Thyroid gland (tissue), 4 donors: ENCODE measurements at places on chromosomes 13 and 19.

- peaks cover 21% of the 10 kb centered on the region for H3K4me1 ChIP-seq
- no peak for DNase-seq
- no peak overlapping the region for H3K27ac ChIP-seq
- H3K4me3 ChIP-seq, result no peak overlapping the region
- H3K27me3 ChIP-seq, result no peaks in the 10 kb centered on the region
These were observed 8.0 kb upstream of the GPR183 start for GRCh38 chr13:99315186-99315585.

DNA sequence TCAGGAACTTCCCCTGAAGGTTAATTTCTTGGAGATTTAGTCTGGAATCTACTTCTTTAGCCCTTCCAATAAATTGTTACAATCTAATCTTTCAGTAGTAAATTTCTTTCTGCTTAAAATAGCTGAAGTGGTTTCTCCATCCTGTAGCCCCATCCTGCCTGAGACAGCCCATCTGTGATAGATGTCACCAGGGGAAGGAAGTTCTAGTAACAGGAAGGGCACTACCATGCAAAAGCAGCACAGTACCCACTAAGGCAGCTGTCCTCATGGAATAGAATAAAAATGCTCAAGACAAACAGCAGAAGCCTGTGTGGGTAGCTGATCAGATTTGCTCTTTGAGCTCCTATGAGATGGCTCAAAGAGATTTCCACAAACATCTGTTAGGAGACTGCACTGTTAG is 1036.5 kb downstream of the SLITRK5 start:
- no peaks in the 10 kb centered on the region for H3K27me3 ChIP-seq
- H3K27ac ChIP-seq, result no peak overlapping the region
- no peak for DNase-seq
- H3K36me3 ChIP-seq, result no peaks in the 10 kb centered on the region
- no peak overlapping the region for H3K4me3 ChIP-seq

- no peaks in the 10 kb centered on the region for H3K36me3 ChIP-seq
- no peak overlapping the region for H3K4me3 ChIP-seq
- no peak overlapping the region for H3K27ac ChIP-seq
These were observed 7.7 kb upstream of the LRG1 start for GRCh38 chr19:4547303-4548237.

DNA sequence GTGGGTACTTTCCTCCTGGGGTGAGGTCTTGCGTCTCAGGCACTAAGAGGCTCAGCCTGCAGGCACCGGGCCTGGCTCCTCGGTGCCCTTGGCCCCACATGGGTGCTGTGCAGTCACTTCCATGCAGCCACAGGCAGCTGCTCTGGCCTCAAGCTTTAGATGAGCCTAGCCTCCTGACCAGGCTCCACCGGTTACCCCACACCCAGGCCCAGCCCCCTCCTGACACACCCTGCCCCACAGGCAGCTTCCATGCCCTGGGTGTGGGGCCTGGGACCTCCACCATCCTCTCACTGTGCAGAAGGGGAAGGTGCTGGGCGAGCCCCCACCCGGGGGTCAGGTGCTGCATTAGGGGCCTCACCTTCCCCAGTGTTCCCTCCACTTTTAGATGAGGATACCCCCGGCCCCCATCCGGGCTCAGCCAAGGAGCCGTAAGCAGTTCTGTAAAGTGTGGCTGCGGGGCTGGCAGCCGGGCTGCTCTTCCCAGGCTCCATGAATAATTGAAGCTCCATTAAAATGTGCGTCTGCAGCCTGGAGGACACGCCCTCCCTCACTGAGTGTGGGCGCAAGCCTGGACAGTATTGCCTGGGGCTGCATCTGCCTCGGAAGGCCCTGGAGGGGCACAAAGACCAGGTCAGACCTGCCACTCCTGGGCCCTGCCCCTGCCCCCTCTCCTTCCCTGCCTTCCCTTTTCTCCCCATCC is 72.5 kb upstream of the KCTD15 start:
- no peaks in the 10 kb centered on the region for H3K27me3 ChIP-seq
- H3K27ac ChIP-seq, result no peak overlapping the region
- no peak for DNase-seq
- H3K4me3 ChIP-seq, result no peak overlapping the region

DNA sequence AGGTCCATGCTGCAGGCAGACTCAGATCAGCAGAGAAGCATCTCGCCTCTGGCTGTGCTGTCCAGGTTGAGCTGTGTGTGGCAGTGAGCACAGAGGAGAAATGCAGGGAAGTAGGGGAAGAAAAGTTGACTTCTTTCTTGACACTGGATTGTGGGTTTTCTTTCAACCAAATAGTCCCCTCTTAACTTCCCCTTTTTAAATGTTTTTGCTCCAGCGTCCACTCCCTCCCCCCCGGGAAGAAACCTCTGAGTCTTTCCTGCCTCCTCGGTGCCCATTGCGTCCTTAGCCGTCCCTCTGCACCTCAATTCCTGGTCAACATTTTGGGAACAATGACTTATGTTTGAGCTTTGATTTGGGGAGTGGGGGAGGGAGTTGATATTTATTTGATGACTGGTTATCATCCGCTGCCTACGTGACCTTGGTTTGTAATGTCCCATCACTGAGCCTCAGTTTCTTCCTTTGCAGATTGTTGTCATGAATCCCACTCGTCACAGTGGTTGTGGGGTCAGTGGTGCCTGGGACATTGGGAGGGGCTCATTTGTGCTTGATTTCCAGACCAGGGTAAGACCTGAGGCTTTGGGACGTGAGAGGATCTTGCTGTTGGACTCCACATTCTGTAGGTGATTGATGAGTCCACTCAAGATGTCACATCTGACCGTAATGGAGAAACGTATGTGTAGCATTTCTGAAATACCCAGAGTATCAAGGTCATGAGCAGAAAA is at the start of gene LILRB2:
TSS of gene LILRB2 (minus strand) at position 104 of the 722 bp plus-strand sequence. CDS start 614 bp downstream, outside the sequence.
- H3K36me3 ChIP-seq, result no peaks in the 10 kb centered on the region
- no peak for DNase-seq
- no peak within 1 kb of the TSS for H3K27ac ChIP-seq
- no peak within 1 kb of the TSS for H3K4me3 ChIP-seq
- no peaks in the 10 kb centered on the region for H3K4me1 ChIP-seq
- H3K27me3 ChIP-seq, result no peaks in the 10 kb centered on the region

DNA sequence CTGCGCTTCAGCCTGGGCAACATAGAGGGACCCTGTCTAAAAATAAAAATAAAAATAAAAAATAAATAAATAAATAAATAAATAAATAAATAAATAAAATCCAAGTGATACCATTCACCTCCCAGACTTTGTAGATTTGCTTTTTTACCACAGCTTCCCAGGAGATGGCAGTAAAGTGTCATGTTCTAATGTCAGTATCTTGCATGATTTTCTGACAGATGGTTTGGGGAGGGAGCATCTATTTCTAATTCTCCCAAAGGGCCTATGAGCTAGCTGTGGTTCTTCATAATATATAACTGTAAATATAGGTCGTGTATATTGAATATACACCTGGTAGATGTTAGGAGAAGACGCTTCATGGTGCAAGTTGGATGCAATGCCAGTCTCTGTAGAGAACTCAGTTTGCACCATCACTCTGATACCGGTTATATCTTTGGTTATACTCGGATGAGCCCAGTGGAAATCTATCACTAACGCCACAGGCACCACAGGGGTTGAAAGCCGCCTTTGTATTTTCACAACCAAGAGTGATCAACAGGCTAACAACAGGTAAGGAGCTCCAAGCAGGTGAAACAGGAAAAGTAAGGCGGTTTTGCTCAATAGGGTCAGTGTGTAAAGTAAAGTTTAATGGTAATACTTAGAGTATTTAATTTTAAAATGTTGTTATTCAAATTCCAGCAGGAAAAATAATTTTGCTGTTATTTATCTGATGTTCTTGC is 13.9 kb downstream of the APLP1 start:
- peak; percentile 28 for DNase-seq
- H3K36me3 ChIP-seq, result no peaks in the 10 kb centered on the region
- H3K27me3 ChIP-seq, result no peaks in the 10 kb centered on the region
- H3K4me1 ChIP-seq, result no peaks in the 10 kb centered on the region
- H3K4me3 ChIP-seq, result no peak overlapping the region

GRCh38 chr13:39200249-39200910 is 162.1 kb downstream of the NHLRC3 start:
- no peak overlapping the region for H3K4me3 ChIP-seq
- no peaks in the 10 kb centered on the region for H3K4me1 ChIP-seq
- DNase-seq, result peak; percentile 12
- H3K27ac ChIP-seq, result no peak overlapping the region
- H3K27me3 ChIP-seq, result no peaks in the 10 kb centered on the region

- no peak for DNase-seq
- no peak overlapping the region for H3K27ac ChIP-seq
These were observed 228.3 kb upstream of the IRS2 start for GRCh38 chr13:110014719-110015118.

DNA sequence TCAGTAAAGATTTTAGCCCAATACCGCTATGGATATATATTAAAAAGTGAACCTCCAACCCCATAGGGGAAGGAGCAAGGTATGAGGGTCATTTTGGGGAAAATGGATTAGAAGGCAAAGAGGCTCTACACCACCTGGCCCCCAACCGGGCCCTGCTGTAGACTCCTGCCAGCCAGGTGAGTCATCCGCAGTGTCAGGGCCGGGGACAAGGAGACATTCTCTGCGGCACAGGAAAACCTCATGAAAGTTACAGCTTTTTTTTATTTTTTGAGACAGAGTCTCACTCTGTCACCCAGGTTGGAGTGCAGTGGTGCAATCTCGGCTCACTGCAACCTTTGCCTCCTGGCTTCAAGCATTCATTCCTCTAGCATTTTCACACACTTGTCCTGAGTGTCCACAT is 32.0 kb downstream of the ZFR2 start:
- no peaks in the 10 kb centered on the region for H3K27me3 ChIP-seq
- no peaks in the 10 kb centered on the region for H3K4me1 ChIP-seq
- H3K4me3 ChIP-seq, result no peak overlapping the region
- no peaks in the 10 kb centered on the region for H3K36me3 ChIP-seq
- no peak overlapping the region for H3K27ac ChIP-seq

DNA sequence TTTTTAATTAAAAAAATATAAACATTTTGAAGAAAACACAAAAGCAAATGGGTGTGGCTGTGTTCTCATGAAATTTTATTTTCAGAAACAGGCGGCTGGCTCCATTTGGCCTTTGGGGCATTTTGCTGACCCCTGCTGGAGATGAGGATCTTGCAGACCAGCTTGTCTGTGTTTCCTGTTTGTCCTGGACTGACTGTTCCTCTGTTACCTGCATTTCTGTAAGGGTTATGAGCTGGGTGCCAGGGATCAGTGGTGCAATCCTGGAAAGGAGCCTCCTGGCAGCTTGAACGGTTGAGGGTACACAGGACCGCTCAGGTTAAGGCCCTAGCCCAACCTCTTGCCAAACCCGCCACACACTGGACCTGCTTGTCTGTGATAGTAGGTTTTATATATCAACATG is 49.9 kb downstream of the ZNF787 start:
- H3K27ac ChIP-seq, result no peak overlapping the region
- H3K4me1 ChIP-seq, result peaks cover 7% of the 10 kb centered on the region
- H3K27me3 ChIP-seq, result no peaks in the 10 kb centered on the region
- H3K4me3 ChIP-seq, result no peak overlapping the region
- no peaks in the 10 kb centered on the region for H3K36me3 ChIP-seq

- no peaks in the 10 kb centered on the region for H3K27me3 ChIP-seq
- no peak overlapping the region for H3K4me3 ChIP-seq
- no peak for DNase-seq
- no peaks in the 10 kb centered on the region for H3K36me3 ChIP-seq
These were observed 55.6 kb upstream of the KL start for GRCh38 chr13:32960626-32961025.

GRCh38 chr13:48653472-48653939 is at the start of gene CYSLTR2:
CYSLTR2 (plus strand) TSS chr13:48653929; CDS start chr13:48706818, 52,889 bp downstream.
- H3K36me3 ChIP-seq, result no peaks in the 10 kb centered on the region
- H3K4me3 ChIP-seq, result no peak within 1 kb of the TSS
- peaks cover 4% of the 10 kb centered on the region for H3K4me1 ChIP-seq

- no peak overlapping the region for H3K27ac ChIP-seq
- no peaks in the 10 kb centered on the region for H3K27me3 ChIP-seq
- H3K36me3 ChIP-seq, result no peaks in the 10 kb centered on the region
- no peak overlapping the region for H3K4me3 ChIP-seq
- no peak for DNase-seq
These were observed 328.9 kb downstream of the DIAPH3 start for GRCh38 chr13:59834801-59835200.

- peaks cover 28% of the 10 kb centered on the region for H3K4me1 ChIP-seq
- H3K27me3 ChIP-seq, result no peaks in the 10 kb centered on the region
- no peaks in the 10 kb centered on the region for H3K36me3 ChIP-seq
- no peak for DNase-seq
These were observed 6.4 kb downstream of the MYO9B start for GRCh38 chr19:17081672-17082630.

GRCh38 chr19:29760752-29761502 is 45.9 kb upstream of the C19orf12 start:
- no peaks in the 10 kb centered on the region for H3K36me3 ChIP-seq
- no peak for DNase-seq
- H3K4me3 ChIP-seq, result no peak overlapping the region
- no peaks in the 10 kb centered on the region for H3K27me3 ChIP-seq
- H3K27ac ChIP-seq, result no peak overlapping the region
- H3K4me1 ChIP-seq, result no peaks in the 10 kb centered on the region

GRCh38 chr19:40214936-40215335 is 3.2 kb downstream of the TTC9B start:
- DNase-seq, result no peak
- no peak overlapping the region for H3K27ac ChIP-seq
- no peaks in the 10 kb centered on the region for H3K27me3 ChIP-seq
- peaks cover 3% of the 10 kb centered on the region for H3K36me3 ChIP-seq
- H3K4me1 ChIP-seq, result no peaks in the 10 kb centered on the region
- H3K4me3 ChIP-seq, result no peak overlapping the region

DNA sequence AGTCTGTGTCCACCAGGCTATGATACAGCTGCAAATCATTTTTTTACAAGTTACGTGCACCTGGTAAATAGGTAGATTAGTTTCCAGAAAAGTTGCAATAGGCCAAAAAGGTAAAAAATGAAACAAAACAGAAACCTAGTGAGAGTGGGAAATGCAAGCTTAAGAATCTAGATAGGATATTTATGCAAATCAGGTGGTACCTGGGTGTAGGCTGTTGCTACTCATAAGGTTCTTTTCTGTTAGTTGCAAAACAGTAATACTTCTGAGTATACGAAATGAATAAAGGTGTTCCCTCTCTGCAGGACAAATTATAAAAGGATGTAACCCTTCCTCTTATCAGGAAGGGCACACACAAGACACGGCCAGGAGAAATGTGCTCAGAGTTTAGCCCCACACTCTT is 97.9 kb downstream of the UGGT2 start:
- H3K4me3 ChIP-seq, result no peak overlapping the region
- no peaks in the 10 kb centered on the region for H3K4me1 ChIP-seq
- no peaks in the 10 kb centered on the region for H3K36me3 ChIP-seq
- no peak for DNase-seq
- H3K27ac ChIP-seq, result no peak overlapping the region

- H3K36me3 ChIP-seq, result no peaks in the 10 kb centered on the region
- H3K27ac ChIP-seq, result no peak overlapping the region
- H3K27me3 ChIP-seq, result no peaks in the 10 kb centered on the region
- H3K4me3 ChIP-seq, result no peak overlapping the region
- no peak for DNase-seq
- H3K4me1 ChIP-seq, result peaks cover 15% of the 10 kb centered on the region
These were observed 2.9 kb upstream of the CCDC9 start for GRCh38 chr19:47253467-47253881.

- no peak for DNase-seq
- no peaks in the 10 kb centered on the region for H3K36me3 ChIP-seq
- H3K27me3 ChIP-seq, result no peaks in the 10 kb centered on the region
- no peaks in the 10 kb centered on the region for H3K4me1 ChIP-seq
These were observed 436.7 kb upstream of the ZNF507 start for GRCh38 chr19:31908496-31909225.
